A673 (cell line): ENCODE measurements at places on chromosomes 16 and 17. TPM values are rescaled to one million over a fixed set of nuclear protein-coding genes. Genes with fewer than 3 reads are reported as not detected.
A peak's percentile ranks its signal among the peaks of the same experiment; 100 is the strongest.

DNA sequence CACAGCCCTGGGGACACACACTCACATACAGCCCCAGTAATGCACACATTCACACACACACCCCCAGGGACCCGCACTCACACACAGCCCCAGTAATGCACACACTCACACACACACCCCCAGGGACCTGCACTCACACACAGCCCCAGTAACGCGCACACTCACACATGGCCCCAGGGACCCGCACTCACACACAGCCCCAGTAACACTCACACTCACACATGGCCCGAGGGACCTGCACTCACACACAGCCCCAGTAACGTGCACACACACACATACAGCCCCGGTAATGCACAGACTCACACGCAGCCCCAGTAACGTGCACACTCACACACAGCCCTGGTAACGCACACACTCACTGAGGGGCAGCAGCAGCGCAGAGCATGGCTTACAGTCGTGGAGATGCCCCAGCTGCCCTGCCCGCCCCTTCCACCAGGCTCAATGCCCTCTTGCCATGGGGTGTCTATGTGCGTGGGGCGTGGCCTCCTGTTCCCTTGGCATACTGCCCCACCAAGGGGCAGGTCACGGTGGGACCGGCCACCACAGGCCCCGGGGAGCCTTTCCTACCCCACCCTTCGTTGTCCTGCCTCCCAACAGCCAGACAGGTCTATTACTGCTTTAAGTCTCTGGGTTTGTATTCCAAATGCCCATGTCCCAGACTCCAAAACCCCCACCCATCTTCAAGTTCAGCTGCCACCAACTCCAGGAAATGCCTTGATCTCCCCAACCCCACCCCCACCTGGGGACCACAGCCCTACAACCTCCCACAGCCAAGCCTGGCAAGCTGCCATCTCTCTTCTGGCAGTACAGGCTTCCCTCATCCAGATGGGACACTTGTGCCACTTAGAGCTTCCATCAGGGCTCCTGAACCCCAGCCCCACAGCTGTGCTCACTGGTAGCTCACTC is 2.7 kb downstream of the CCDC102A start:
- DNase-seq = no peak

- DNase-seq = peak; percentile 69
These were observed 704 bp downstream of the ASIC2 start for GRCh38 chr17:33292201-33292980.

DNA sequence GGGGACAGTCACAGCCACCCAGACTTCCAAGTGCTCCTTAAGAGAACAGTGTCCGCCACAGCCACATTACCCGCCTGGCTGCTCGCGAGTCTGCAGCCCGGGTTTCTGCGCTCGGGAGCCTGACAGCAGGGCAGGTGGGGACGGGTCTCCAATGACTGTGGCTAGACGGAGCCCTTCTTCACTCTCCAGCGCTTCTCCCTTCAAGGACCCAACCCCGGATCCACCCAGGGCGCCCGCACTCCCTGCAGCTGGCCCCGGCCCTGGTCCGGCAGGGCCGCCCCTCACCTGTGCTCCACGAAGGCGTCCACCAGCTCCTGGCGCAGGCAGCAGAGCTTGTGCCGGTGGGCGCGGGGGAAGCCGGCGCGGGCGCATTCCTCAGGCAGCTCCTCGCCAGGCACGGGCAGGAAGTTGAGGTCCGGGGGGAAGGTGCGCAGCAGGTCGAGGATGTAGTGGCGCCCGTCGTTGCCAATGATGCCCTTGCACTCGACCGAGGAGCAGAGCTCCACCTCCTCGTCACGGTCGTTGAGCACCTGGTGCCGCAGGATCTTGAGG is 13.9 kb downstream of the CLUH start:
- no peak for DNase-seq

DNA sequence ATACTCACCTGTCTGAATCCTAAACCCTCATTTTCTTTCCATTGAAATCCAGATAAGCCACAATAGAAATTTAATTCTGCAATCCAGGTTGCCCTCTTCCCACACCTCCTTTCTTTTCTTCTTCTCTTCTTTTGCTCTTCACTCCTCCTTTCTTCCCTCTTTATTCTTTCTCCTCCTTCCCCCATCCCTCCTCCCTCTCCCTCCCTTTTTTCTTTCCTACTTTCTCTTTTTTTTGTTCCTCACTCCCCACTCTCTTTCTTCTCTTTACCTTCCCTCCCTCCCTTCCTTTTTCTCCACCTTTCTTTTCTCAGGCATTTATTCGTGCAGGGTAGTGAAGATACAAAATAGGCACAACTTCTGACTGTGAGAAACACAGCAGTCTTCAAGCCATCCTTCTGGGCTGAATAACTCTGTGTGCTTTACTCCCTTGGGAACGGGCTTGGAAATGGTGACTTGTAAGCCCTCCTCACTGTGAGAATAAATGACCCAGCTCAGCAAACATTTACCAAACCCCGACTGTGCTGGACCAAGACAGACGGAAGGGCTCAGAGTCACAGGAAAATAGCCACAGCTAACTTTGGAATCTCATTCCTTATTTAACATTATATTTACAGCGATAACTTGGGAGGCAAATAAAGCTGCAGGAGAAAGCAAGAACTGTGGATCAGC is 140.8 kb downstream of the HAPSTR1 start:
- DNase-seq = peak; percentile 31

Gene TBC1D28
- total RNA-seq = not detected in 2 replicates

Gene IGF2BP1
- total RNA-seq = 495 and 517 TPM in 2 replicates

Gene FBXO39
- not detected in 2 replicates for total RNA-seq

Gene TRPV2
- not detected in 2 replicates for total RNA-seq
